ENCODE measurements at places on chromosomes 16 and 17.

- DNase-seq: no peak
Measured at GRCh38 chr17:60819447-60820130, 141.9 kb downstream of the BCAS3 start.

GRCh38 chr16:46839986-46840443, 9.0 kb upstream of the C16orf87 start:
- DNase-seq: no peak

GRCh38 chr17:68172461-68172954, 75.3 kb upstream of the AMZ2 start:
- peak; percentile 68 for DNase-seq

DNA sequence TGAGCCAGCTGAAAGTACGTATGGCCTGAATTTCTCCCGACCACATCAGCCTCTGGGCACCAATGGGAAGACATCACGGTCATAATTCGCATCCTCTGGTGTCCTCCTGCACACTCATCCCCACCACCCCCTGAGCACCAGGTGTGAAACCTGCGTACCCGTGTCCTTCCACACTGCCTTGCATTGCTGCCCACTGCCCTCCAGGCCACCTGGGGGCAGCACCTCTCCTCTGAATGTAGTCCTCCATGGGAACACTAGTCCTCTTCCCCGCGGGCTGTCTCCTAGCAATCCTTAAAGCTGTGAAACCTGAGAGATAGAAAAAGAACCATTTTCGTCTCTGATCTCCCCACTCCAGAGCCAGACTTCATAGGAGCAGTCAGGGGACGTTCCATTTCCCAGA, 125.5 kb downstream of the ZNF18 start:
- no peak for DNase-seq

DNA sequence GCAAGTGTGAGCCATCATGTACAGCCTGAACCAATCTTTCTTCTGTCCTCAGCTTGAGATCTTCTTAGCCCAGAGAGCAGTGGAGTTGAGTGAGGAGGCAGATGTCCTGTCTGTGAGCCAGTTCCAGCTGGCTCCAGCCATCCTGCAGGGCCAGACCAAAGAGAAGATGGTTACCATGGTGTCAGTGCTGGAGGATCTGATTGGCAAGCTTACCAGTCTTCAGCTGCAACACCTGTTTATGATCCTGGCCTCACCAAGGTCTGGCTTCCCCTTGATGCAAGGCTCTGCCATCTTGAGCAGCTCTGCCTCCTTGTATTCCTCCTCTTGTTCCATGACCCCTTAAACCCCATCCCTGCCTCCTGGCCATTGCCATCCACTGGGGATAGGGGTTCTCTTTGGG, 9.6 kb downstream of the CDK5RAP3 start:
- DNase-seq: no peak

GRCh38 chr17:59634632-59635541, 15.2 kb downstream of the CLTC start:
- no peak for DNase-seq

DNA sequence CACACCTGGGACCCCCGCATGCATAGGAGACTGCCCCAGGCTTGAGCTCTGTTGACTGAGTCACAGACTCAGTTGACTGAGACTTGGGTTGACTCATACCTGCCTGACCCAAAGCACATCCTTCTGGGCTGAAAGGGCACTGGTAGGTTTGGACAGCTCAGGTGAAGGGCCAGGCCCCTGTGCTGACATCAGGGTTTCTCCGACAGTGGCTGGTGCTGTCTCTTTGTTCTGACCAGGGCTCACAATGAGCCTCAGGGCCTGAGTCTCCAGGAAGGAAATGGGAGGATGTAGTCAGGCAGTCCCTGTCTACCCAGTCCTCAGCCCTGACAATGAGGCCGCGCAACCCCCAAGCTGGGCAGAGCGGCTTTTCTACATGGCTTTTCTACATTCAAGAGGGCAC, 6.5 kb downstream of the SPNS2 start:
- no peak for DNase-seq

DNA sequence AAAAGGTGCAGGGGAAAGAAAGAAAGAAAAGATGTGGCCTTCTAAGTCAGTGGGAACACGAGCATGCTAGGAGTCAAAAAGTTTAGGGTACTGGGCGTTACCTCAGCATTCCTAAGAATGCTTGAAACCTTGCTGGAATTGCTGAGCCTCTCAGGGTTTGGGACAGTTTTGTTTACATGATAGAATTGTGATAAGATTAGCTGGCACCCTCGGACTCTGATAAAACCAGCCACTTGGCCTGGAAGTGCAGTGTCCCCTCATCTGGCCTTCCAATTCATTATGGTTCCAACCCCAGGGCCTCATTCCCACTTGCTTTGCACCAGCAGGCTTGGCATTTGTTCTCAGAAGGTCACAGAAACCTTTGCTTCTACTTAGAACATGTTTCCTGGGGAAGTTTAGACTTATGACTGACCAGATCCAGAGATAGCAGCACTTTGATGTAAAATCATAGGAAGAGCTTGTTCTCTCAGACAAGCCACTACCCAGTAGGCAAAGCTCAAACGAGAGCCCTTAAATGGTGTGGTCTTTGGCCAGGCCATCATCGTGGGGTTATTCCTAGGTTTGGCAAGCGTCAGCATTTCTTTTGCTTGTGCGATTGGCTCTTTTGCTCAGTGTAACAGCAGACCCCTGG, 8.0 kb downstream of the SGF29 start:
- no peak for DNase-seq

DNA sequence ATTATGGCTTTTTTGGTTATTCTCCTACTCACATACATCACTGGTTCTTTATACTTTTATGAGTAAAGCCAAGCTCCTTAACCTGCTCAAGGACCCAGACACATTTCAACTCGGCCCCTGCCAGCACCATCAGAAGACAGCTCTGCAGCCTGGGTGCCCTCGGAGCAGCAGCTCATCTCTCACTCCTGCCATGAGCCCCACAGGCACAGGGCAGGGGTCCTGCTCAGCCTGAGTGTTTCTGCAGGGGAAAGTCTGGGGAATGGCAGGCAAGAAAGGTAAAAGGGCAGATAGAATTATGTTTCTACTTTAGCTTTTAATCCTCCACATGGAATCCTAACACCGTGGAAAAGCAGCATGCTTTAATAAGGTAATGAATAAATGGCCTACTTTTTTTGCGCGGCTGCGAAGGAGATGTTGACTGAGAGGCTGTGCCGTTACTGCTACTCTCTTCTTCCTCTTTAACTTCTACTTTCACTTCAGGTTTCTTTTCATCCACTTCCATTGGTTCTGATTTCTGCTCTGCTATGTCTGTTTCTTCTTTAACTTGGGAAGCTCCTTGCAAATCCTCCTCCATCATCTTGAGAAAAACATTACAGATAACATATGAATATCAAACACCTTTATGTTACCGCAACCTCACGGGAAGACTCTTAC, 50.1 kb upstream of the TRAP1 start:
- no peak for DNase-seq

GRCh38 chr17:17723354-17724261, 42.4 kb downstream of the RAI1 start:
- peak; percentile 56 for DNase-seq

Data from prostate gland (tissue), 2 donors.